Fibroblast of the aortic adventitia (primary cell): ENCODE measurements at places on chromosomes 4 and X. TPM values are rescaled to one million over a fixed set of nuclear protein-coding genes. Genes with fewer than 3 reads are reported as not detected.
A peak's percentile ranks its signal among the peaks of the same experiment; 100 is the strongest.

Gene SULT1B1
- total RNA-seq = 0.74 and 1.3 TPM in 2 replicates

Gene ZAR1
- total RNA-seq = not detected in 2 replicates

DNA sequence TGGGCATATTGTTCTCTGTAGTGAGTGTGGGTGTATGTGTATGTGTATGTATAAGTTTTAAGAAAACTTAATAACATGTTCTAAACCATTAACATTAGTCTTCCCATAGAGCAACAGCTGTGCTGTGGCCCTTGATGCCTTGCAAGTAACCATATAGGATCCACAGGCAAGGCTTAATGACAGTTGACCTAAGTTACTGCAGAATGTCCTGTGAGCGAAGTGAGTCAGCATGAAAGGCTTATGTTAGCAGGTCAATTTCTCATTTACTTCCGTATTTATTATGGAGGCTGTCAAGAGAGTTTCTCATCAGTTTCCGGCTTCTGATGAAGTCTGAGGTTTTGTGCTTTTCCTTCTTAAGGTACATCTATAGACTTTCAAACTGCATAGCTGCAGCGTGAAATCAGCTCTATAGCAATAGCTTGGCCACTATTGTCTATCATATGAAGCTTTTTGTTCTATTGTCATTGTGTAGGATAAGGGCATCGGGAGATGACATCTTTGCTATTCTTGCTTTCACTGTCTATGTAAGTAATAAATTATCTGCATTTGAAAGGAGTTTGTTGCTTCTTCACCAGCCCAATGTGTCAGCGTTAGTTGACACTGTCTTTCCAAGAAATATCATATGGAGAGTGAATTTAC is 1153.4 kb upstream of the AGA start:
- DNase-seq = no peak

DNA sequence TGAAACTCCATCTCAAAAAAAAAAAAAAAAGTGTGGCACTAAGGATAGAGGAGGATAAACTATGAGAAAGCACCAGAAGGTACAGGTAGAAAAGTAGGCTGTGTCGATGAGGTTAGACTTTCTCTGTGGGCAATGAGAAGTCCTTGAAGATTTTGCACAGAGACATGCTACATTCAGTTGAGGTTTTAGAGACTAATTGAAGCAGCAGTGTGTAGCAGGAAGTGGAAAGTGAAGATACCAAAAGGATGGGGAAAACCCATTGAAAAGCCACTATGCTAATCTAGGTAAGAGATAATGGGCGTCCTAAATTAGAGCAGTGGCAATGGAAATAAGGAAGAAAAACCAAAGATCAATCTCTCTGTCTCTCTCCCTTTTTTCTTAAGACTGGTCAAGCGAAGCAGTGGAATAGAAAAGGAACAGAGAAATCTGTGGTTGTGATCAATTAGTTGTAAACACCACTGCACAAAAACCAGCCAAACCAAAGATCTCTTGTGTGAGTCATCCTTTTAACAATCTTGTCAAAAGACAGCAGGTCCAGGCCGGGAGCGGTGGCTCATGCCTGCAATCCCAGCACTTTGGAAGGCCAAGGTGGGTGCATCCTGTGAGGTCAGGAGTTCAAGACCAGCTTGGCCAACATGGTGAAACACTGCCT is 3.5 kb downstream of the SPINK2 start:
- DNase-seq = no peak

DNA sequence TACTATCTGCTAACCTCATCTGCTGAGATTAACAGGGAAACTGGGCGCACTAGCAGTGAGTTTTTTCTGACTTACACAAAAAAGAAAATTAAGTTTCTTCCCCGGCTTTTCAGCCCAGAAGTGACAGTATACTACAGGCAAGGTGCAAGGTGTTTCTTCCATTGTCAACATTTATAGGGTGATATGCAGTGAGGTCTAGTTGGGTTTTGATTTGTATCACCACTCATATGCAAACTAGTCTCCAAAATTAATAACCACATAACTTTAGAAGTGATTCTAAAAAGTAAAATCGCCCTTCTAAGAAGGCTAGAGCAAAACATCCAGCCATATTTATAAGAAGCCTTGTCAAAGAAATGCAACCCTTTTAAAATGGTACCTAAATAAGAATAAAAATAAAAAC is 640.1 kb downstream of the ARAP2 start:
- DNase-seq = no peak

DNA sequence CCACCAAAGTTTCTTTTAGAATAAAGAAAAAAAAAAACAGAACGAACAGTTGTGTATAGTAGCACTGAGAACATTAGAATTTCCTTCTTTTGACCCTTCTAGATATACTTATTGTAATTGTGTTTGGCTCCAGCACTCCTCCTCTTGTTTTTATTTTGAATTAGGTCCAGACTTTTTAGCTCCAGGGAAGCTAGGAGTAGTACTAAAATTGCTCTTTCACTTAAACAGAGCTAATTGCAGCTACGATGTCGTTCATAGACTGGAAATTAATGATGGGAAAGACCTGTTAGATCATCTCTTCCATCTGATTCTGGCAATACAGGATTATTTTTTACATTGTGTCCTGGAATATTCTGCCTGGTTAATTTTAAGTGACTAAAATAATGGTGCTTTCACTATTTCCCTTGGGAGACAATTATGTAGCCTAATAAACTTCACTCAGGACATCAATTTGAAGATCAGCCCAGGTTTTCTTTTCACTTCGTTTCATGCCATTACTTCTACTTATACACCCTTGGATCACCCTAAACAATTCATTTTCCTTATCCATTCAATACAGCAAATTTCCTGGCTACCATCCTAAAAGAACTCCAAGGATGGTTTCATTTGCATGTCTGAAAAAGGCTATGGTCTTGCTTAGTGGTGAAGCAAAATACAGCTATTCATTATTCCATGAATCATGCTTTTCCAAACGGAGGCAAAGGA is 480.8 kb upstream of the TECRL start:
- no peak for DNase-seq

GRCh38 chrX:132217203-132218073 is 1.8 kb downstream of the RAP2C start:
- DNase-seq = peak; percentile 74
